IMR-90 (cell line): ENCODE measurements at places on chromosomes 12 and 14.

DNA sequence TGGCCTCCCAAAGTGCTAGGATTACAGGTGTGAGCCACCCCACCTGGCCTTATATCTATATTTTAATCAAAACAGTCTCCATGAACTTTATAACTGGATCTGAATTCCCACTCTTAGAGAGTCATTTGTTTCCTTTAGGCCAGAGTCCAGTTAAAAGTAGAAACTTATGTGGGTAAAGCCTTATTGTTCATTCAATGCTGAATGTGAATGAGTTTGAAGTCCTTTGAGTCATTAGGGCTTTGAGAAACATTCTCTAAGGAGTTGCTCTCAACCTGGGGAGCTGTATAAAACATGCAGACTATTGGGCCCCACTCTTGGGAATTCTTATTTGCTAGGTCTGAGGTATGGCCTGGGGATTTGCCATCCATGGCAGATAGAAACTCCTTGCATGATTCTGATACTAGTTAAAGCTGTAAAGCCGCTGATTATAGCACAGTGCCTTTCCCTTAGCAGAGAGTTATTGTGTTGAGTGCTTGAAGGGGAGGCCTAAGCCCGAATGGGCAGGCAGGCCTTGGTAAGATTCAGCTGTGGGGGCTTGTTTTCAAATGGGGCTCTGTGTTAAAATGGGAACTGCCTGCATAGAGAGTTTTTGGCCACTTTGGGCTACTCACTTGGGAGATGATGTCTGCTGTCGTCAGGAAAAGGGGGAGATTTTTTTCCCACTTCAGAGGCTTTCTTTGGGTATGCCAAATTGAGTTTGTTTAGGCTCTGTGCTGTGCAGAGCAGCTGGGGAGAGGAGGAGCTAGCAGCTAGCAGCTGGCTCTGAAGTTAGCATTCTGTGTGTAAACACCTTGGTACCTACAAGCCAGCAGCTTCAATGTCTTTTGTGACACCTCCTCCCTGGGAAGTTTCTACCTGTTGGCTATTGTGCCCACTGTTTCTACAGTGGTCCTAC is 117.5 kb downstream of the DACT1 start:
- H3K4me3 ChIP-seq: no peak overlapping the region
- peaks cover 3% of the 10 kb centered on the region; the same call in 1 of the 2 replicates for H3K27me3 ChIP-seq
- peaks cover 1% of the 10 kb centered on the region; the same call in 1 of the 2 replicates for H3K4me1 ChIP-seq
- no peaks in the 10 kb centered on the region for H3K36me3 ChIP-seq

DNA sequence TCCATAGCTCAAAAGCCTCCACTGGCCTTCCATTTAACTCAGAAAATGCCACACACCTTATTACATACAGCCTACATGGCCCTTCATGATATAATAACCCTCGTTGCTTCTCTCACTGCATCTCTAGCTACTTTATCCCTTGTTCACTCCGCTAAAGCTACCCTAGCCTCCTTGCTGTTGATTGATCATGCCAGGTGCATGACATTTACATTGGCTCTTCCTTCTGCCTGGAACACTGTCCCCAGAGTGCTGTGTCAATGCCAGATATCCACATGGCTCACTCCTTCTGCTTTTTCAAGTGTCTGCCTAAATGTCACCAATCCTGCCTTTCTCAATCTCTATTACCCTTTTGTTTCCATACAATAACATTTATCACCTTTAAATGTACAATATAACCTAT is 58.3 kb downstream of the CAND1 start:
- no peaks in the 10 kb centered on the region for H3K27me3 ChIP-seq
- peaks cover 3% of the 10 kb centered on the region; the same call in 1 of the 2 replicates for H3K36me3 ChIP-seq
- no peak overlapping the region for H3K27ac ChIP-seq
- no peak for DNase-seq

GRCh38 chr12:51848841-51849735 is 570 bp upstream of the FIGNL2 start:
- H3K4me1 ChIP-seq: no peaks in the 10 kb centered on the region
- peaks cover 56% of the 10 kb centered on the region for H3K27me3 ChIP-seq
- H3K4me3 ChIP-seq: no peak overlapping the region
- H3K36me3 ChIP-seq: no peaks in the 10 kb centered on the region
- H3K27ac ChIP-seq: no peak overlapping the region

GRCh38 chr12:53170215-53170614 is 10.3 kb upstream of the ZNF740 start:
- H3K36me3 ChIP-seq: peaks cover 22% of the 10 kb centered on the region
- H3K4me1 ChIP-seq: peaks cover 19% of the 10 kb centered on the region
- no peak overlapping the region for H3K27ac ChIP-seq
- no peak for DNase-seq

- H3K4me3 ChIP-seq: no peak overlapping the region
- H3K27me3 ChIP-seq: no peaks in the 10 kb centered on the region
- DNase-seq: no peak
- no peak overlapping the region for H3K27ac ChIP-seq
Measured at GRCh38 chr14:51472881-51473280, 178.8 kb upstream of the FRMD6 start.

DNA sequence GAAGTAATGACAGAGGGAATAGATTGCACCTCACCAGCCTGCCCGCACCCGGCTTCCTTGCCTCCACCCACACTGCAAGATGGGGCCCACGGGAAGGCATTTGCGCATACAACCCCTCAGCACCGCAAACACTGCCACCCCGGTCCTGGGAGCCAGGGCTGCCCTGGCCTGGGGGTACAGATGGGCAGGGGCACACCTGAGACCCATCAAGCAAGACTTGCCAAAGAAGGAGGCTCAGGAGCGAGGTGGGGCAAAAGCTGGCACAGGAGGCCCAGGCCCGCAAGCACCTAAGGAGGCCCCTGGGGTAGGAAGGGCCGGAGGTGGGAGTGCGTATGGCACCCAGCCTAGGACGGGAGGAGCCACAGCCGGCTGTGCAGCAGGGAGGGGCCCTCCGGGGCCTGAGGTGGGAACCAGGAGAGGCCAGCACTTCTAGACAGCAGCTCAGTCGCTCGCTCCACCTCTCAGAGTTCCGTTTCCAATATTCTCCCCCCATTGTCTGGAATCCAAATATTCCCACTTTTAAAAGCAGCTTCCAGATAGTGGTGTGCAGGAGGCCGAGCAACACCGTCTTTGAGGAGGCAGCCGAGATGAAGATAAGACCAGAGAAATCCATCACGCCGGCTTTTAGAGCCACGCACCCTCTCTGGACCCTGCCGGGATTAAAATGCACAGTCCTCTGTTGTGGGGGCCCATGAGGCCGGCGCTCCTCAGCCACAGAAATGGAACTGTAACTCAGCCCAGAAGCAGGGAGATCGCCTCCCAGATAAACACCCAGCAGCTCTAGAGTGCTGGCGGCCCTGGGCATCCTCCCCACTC is 12.2 kb upstream of the C14orf180 start:
- DNase-seq: no peak
- H3K36me3 ChIP-seq: no peaks in the 10 kb centered on the region
- H3K27me3 ChIP-seq: peaks cover 4% of the 10 kb centered on the region; the same call in 1 of the 2 replicates
- no peak overlapping the region for H3K27ac ChIP-seq
- H3K4me1 ChIP-seq: no peaks in the 10 kb centered on the region

DNA sequence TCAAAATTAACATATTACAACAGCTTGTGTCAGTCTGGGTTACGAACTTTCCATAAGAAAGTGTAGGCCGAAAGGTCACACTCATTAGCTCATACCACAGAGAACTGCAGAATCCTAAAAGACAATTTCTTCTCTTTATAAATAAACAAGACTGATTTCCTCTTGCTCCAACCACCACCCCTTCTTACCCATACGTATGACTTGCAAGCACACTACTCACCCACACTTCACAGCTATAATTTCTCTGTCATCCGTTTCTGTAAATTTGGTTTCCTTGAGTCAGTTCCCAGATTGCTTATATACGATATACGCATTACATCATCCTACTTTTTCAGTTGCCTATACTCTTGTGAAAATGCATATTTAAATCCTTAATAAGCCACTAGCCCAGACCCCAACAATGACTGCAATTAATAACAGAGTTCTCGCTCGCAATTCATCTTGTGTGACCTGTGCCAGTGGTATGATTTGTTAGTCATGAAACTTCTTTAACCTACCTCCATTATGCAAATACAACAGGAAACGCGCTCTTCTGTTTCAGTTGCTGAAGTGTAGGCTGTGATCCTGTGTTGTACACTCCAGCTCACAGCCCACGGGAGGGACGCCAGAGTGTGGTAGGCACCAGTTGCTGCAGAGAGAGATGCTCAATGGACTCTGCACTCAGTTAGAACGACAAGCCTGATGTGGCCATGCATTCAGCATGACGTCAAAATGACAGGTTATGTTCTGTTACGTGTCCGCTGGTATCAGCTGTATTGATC is 417.6 kb downstream of the PDZRN4 start:
- H3K36me3 ChIP-seq: no peaks in the 10 kb centered on the region
- DNase-seq: peak; percentile 1

DNA sequence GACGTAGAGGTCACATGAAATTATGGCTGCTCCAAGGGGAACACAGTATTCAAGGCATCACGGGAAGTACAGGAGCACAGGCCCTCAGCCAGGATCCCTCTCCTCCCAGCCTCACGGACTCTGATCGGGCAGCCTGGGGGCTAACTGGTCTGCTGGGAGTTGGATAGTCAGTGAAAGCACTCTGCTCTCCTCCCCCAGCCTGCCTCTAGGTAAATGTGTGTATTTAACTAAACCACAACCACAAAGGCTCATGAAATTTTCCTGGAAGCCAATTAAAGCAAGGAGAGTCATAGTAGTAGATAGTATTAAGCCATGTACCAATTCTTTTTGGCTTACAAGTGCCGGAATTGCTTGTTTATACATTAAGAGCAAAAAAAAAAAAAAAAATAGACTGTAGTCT is 254.3 kb downstream of the MSRB3 start:
- no peaks in the 10 kb centered on the region for H3K36me3 ChIP-seq
- no peaks in the 10 kb centered on the region for H3K27me3 ChIP-seq
- peak overlapping the region; percentile 76 for H3K27ac ChIP-seq
- peaks cover 44% of the 10 kb centered on the region for H3K4me1 ChIP-seq

GRCh38 chr14:103243764-103244737 is 90.0 kb upstream of the EIF5 start:
- peaks cover 8% of the 10 kb centered on the region for H3K27me3 ChIP-seq
- peaks cover 6% of the 10 kb centered on the region for H3K4me1 ChIP-seq
- no peak overlapping the region for H3K4me3 ChIP-seq
- no peaks in the 10 kb centered on the region for H3K36me3 ChIP-seq
- H3K27ac ChIP-seq: no peak overlapping the region
- DNase-seq: no peak

GRCh38 chr12:59088673-59089072 is 168.4 kb upstream of the LRIG3 start:
- H3K4me3 ChIP-seq: no peak overlapping the region
- peak; percentile 48 for DNase-seq
- H3K27me3 ChIP-seq: no peaks in the 10 kb centered on the region
- H3K27ac ChIP-seq: no peak overlapping the region
- no peaks in the 10 kb centered on the region for H3K36me3 ChIP-seq
- H3K4me1 ChIP-seq: peaks cover 13% of the 10 kb centered on the region

DNA sequence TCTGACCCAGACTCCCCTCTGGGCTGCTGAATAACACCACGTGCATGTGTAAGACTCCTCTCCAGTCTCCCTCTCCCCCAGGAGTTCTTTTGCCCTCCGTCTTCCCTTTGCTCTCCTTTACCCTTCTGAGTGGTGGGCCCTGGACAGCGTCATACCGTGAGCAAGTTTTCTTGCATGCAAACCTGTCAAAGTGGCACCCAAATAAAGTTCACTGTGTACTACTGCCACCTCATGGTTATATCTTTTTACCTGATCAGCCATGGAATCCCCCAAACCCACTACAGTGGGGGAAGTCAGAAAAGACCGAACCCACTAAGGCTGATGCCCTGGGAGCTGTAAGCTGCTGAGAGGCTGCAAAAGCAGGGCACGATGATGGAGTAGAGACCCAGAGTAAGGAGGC is 131.1 kb upstream of the VRK1 start:
- peaks cover 2% of the 10 kb centered on the region; the same call in 1 of the 2 replicates for H3K27me3 ChIP-seq
- no peaks in the 10 kb centered on the region for H3K36me3 ChIP-seq
- H3K27ac ChIP-seq: no peak overlapping the region
- no peaks in the 10 kb centered on the region for H3K4me1 ChIP-seq

GRCh38 chr14:72888636-72889201 is 5.2 kb downstream of the DPF3 start:
- H3K4me1 ChIP-seq: peaks cover 22% of the 10 kb centered on the region
- no peak overlapping the region for H3K27ac ChIP-seq
- peak; percentile 48 for DNase-seq
- H3K36me3 ChIP-seq: no peaks in the 10 kb centered on the region

DNA sequence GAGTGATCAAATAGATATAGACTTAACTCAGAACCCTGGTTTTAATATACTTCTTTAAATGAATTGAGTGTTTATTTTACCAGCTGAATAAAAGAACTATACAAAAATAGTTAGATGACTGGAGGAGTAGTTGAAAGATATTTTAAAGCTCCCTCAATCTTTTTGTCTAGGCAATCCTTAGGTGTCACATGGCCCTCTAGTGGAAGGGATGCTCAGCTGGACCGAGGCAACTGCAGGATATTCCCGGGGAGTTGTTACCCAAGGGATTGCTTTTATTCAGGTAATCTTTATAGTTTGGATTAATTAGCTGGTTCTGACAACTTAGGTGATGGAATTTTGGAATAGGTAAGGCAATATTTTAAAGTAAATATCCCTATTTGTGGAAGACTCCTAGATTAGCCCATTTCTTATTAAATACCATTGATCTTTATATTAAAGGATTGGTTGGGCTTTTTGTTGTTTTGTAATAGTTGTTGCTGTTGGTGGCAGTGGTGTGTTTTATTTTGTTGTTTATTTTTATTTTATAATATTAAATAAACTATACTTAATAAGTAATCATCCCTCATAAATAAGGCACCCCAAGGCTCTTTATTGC is 57.1 kb downstream of the ZDHHC17 start:
- H3K27me3 ChIP-seq: no peaks in the 10 kb centered on the region
- no peak overlapping the region for H3K4me3 ChIP-seq
- H3K36me3 ChIP-seq: peaks cover 6% of the 10 kb centered on the region; the same call in 1 of the 2 replicates
- H3K4me1 ChIP-seq: no peaks in the 10 kb centered on the region; the same call in 1 of the 2 replicates

DNA sequence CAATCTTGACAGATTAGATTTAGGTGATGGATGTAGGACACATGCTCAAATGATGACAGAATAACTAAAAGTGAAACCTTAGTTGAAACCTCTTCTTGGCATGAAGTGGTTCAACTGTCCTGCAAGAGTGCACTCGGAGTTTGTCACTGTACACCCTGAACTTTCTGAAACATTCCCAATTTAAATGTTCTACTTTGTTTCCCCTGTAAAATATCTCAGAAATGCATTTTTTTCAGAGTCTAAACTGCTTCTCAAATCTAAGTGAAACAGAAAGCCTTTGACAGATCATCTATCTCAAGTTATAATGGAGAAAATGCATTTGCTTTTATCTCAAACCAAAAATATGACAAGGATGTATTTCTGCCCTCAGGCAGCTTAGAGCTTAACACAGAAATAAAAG is 66.0 kb downstream of the BHLHE41 start:
- H3K36me3 ChIP-seq: peaks cover 8% of the 10 kb centered on the region; the same call in 1 of the 2 replicates
- H3K27me3 ChIP-seq: no peaks in the 10 kb centered on the region
- DNase-seq: no peak
- no peak overlapping the region for H3K4me3 ChIP-seq
